ENCODE measurements at places on chromosomes 12 and 14.

DNA sequence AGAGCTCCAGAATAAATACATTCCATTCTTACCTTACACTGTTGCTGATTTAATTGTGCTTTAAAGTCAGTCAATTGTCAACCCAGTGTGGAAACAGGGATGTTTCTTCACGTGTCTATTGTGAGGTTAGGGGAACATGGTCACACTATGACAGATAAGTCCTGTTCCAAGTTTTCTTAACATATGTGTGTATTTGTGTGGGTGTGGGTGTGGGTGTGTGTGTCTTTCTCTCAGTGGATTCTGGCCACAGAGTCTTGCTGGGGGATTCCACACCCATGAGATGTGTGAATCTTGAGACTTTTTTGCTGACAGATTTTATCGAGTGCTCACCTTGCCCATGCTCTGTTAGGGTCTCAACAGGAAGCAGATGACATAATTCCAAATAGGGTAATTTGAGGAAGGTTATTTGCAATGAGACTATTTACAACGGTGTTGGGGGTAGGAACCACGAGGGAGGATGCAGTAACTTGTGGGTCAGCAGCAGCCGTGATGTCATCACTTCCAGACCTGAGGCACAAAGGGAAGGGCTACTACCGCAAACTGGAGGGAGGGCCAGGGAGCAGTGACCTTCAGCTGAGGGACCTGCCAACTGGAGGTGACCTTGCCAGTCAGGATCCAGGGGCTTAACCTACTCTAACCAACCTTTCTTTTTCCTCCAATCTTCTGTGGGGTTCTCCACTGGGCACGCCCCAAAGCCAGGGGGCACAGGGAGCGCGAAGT, 1.9 kb upstream of the VRK1 start:
- no peak for DNase-seq

DNA sequence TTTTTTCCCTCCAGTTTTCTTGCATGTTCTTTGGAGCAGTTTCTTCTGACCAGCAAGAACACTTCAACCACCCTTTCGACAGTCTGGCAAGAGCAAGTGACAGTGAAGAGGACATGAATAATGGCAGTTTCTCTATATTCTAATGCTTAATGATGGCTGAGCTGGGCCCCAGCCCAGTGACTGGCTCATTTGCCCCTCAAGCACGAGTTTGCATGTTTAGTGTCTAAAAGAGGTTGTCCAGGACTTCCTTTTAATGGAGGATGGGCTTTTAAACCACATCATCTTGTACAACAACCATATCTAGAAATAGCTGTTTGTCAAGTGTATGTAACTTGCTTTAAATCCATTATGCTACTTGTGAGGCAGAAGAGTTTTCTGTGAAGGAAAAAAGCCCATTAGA, 28.4 kb downstream of the RAD9B start:
- no peak for DNase-seq

DNA sequence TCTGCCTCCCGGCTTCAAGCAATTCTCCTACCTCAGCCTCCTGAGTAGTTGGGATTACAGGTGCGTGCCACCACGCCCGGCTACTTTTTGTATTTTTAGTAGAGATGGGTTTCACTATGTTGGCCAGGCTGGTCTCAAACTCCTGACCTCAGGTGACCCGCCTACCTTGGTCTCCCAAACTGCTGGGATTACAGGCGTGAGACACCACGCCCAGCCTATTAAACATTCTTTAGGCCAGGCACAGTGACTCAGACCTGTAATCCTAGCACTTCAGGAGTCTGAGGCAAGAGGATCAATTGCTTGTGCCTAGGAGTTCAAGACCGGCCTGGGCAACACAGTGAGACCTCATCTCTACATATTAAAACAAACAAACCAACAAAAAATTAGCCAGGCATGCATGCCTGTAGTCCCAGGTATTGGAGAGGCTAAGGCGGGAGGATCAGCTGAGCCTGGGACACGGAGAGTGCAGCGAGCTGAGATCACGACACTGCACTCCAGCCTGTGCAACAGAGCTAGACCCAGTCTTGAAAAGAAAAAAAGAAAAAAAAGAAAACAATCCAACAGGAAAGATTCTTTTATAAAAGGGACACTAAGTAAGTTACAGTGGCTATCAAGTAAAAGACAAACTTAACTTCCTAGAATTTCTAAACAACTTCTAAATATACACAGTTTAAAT, 70.2 kb downstream of the HECTD1 start:
- DNase-seq = no peak

- no peak for DNase-seq
These were observed 21.2 kb downstream of the FGF6 start for GRCh38 chr12:4424422-4424821.

GRCh38 chr12:4584896-4585295, 22.9 kb downstream of the DYRK4 start:
- DNase-seq = no peak

DNA sequence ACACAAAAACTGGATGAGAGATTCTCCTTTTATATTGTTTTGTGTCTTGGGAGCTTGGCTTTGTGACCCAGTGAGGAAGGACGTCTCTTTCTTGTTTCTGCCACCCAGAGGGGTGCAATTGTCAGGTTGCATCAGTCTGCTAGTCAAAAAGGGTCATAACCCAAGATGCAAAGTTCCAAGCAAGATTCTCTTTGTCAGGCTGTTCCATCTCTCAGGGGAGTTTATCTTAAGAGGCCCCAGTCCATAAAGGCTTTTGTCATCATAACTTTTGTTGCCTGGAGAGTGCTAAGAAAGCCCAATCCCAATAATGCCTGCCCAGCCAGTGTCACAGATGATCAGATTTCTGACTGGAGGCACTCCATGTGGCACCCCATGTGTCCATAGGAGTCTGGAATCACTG, 444.9 kb downstream of the TRHDE start:
- no peak for DNase-seq

DNA sequence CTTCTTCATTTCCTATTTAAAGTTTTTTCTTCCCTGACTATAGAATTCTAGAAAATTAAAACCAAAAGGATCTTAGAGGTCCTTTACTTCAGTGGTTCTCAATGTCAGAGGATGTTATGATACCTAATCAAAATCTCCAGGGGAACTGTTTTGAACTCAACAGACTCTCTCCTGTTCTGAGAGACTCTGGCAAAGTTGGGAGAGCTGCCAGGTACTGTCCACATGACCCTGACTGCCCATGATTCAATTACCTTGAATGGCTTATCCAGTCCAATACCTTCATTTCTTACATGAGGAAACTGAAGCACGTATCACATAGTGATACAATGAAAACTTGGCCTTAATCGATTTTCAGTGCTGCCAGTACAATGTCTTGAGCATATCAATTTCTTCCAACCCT, 16.6 kb downstream of the ALKBH1 start:
- DNase-seq = no peak

GRCh38 chr12:124031058-124031457, 58.0 kb downstream of the ZNF664 start:
- DNase-seq = no peak

- DNase-seq = no peak
These were observed at the start of gene CCDC85C for GRCh38 chr14:99603471-99604277. Gene CCDC85C (minus strand): TSS chr14:99604207. CDS start chr14:99603959, 248 bp downstream.
